Smooth muscle cell of the umbilical artery (primary cell): ENCODE measurements at places on chromosomes 2 and 18. TPM values are rescaled to one million over a fixed set of nuclear protein-coding genes. Genes with fewer than 3 reads are reported as not detected.

Gene FHL2
- 82.8 and 193 TPM in 2 replicates for total RNA-seq

Gene ERICH2
- 0.30 TPM in 1 of 2 replicates, not detected in the other for total RNA-seq

Gene REG3G
- not detected in 2 replicates for total RNA-seq

Gene NLRC4
- total RNA-seq = not detected in 2 replicates

Gene CDCA7
- 0.89 and 8.8 TPM in 2 replicates for total RNA-seq
